ENCODE measurements at places on chromosomes 3 and 15.

DNA sequence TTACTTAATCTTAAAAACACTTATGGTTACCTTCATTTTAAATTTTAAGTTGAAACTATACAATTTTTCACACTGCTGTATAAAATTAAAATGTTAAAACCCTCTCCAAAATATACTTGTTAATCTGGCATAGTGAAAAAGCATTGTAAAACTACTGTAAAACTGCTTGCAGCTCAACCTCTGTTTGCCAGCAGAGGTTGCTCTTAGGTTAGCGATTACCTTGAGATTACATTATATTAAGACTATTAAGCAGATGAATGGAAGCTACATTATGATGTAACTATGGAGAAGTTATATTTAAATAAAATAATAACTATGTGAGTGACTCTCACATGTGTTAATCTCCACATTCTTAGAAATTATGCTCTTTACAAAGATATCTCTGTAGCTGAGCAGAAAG is 143.6 kb upstream of the SLITRK3 start:
- DNase-seq, result no peak

DNA sequence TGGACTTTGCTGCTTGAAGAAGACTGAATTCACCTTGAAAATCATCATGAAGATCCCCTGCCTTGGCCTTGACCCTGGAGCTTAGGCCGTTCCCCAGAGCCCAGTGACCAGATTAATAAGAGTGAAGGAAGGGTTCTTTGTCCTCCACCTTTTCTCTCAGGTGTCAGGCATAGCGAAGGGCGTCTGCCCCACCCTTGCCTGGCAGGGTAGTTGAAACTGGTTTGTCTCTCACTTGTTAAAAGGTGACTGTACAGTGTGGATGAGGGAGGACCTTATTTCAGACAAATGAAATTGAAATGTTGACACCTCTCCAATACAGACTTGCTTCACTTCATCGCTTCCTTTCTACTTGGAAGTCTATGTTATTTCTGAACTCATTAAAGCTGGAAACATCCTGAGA is 223.7 kb upstream of the BHLHE40 start:
- DNase-seq, result no peak

DNA sequence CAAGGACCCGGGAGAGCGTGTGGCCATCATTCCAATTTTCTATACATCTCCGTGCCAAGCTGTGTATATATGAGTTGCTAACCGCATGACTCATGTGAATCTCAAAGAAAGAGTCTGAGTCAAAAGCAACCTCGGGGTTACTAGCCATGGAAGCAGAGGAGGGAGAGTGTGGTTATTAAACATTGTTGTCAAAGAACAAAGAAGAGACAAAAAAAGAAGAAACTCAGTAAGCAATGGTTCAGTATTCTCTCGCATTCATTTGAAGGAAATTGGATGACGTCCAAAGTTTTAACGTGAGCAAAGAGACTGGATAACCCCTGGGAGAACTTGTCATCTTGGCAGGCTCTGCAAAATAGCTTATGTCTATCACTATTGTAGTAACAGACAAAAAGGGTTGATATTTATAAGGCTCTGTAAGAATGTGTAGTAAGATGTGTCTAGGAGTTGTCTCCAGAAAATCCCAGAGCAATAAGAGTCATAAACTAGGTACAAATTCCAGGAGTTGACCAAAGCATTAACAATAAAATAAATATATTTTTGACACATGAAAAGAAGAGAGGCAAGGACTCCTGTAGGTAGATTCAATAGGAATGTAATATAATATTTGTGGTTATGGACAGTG is 52.8 kb upstream of the GRM7 start:
- DNase-seq, result no peak

DNA sequence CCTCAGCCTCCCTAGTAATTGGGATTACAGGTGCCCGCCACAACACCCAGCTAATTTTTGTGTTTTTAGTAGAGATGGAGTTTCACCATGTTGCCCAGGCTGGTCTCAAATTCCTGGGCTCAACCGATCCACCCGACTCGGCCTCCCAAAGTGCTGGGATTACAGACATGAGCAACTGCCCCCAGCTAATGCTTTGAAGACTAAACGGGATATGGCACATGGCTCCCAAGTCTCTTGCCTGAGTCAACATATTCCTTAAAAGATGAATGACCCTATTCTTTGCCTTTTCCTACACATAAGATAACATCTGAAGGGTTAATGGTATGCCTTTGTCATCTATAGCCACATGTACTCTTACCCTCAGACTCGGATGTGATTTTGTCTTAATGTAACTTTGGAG is 38.4 kb upstream of the NEDD4 start:
- no peak for DNase-seq

DNA sequence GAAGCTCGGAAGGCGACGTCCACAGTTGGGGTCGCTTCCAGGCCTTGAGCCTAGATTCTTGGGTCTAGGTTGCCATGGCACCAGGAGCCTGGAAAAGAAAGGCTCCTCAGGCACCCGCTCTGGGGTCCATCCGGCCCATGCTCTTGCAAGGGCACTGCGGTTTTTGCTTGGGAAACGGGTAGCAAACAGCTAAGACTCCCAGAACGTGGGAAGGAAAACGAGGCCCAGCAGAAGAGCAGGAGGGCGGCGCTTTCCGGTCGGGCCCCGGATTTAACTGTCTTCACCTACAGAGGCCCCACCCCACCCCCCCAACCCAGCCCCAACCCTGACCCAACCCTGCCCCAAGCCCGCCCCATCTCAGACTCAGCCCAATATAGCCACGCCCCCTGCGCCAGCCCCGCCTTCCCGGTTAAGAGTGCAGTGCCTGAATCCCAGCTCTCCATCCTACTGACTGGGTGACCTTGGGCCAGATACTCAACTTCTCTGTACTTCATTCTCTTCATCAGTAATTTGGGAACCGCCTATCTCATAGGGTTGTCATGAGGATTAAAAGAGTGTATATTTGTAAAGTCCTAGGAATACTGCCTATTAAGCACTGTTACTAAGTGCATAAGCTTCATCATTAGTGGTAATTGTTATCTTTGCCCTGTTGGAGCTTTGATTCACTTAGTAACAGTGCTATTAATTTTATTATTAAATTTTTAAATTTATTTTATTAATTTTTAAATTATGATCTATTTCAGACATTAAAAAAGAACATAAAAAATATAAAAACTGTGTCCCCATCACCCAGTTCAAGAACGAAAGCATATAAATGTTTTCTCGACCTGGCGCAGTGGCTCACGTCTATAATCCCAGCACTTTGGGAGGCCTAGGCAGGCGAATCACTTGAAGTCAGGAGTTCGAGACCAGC is 28.4 kb upstream of the SMAD6 start:
- DNase-seq, result no peak

DNA sequence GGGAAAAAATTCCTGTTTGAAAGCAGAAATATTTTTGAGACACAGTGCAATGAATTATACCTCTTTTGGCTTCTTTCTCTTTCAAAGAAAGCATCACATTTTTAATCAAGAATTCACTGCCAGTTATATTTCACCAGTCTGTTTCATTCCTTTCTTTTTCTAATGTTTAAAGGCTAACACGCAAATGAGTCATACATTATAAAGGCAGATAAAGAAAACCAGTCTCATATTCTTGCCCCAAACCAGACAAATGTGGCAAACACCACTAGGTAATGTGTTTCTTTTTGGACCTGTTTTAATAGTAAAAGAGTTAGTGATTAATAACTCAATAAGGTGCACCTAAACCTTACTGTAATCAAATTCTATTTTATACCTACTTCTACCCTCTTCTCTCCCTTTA is 83.8 kb downstream of the PLOD2 start:
- no peak for DNase-seq

- DNase-seq, result no peak
Observed at GRCh38 chr15:44471885-44472455, 44.5 kb downstream of the CTDSPL2 start.

- no peak for DNase-seq
Observed at GRCh38 chr15:38376081-38376480, 77.8 kb upstream of the FAM98B start.

Measured in substantia nigra (tissue), 51 donors.